NCI-H187 treated with DMSO at 0.1 percent for 48 hours (cell line): ENCODE measurements at places on chromosomes 2 and 18.

GRCh38 chr2:221513232-221513631, 58.9 kb downstream of the EPHA4 start:
- no peak for DNase-seq

- DNase-seq = no peak
Measured at GRCh38 chr18:210075-210474, 51.7 kb downstream of the USP14 start.

DNA sequence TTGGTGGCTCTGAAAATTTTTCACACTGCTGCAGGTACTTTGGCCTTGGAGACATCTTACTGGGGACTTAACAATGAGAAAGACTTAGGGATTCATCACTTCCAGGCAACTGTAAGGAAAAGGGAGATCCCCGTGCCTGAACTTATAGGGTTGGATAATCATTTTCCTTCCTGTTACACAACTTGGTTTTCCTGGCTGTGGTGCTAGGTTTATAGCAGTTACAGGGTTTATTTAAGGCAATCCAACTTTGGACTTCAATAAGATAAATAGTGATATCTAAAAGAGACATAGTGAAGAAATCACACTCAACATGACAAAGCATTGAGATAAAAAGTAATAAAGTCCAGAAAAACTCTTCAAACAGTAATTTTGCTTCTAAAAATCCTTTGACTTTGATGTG, 70.2 kb upstream of the RAPH1 start:
- no peak for DNase-seq

DNA sequence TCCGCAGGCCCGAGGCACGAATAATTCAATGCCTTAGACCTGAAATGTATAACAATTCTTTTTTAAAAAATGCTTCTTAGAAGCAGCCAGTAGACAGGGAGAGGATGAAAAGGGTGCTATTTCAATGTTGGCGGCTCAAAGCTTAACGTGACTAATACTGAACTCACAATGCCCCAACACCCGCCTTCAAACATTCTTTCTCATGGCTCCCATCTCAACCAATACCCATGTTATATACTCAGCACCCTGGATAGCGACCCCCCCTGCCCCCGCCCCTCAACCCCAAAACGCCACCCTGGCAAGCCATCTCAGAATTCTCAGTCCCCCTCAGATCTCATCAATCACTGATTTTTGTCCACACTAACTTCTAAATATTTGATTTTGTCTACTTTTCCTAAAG, 4.4 kb downstream of the FBXO41 start:
- no peak for DNase-seq

DNA sequence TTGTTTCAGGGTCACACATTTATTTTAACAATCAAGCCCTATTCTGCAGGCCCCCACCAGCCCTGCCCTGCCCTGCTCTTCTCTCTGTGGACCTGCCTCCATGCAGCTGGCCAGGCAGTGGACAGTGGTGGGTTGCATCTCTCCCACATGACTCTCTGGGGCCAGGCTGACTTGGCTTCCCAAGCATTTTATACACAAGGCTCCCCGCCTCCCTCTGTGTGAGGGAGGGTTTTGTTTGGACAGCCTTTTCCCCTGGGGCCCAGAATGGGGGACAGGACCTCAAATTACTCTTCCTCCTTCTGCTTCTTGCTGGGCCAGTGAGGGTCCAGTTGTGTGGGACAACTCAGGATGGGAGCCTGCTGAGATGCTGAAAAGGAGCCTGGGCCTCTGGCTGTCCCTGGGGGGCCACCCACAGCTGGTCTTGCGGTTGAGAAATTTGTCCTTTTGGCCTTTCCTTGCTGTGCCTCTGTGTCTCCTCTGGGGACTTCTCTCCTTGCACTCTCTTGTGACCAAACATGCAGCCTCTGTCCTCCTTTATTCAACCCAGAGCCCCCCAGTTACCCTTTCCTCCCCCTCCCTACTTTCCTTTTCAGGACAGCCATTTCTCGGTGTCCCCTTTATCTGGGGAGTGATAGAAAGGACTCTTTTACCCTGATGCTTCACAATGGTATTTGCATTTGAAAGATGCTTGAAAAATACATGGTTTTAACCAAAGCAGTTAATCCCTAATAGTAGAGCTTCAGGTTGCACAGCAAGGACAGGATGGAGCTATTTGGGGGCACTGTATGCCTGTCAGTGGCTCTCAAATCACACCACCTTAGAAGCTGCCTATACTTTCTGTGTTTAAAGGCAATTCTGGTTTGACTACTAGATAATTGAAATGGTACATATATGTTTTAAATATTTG, 151.1 kb downstream of the FHOD3 start:
- no peak for DNase-seq
